ENCODE measurements at places on chromosomes 7 and 10.

GRCh38 chr7:106568680-106569499 lies 92.1 kb downstream of the CCDC71L start:
- DNase-seq: no peak

DNA sequence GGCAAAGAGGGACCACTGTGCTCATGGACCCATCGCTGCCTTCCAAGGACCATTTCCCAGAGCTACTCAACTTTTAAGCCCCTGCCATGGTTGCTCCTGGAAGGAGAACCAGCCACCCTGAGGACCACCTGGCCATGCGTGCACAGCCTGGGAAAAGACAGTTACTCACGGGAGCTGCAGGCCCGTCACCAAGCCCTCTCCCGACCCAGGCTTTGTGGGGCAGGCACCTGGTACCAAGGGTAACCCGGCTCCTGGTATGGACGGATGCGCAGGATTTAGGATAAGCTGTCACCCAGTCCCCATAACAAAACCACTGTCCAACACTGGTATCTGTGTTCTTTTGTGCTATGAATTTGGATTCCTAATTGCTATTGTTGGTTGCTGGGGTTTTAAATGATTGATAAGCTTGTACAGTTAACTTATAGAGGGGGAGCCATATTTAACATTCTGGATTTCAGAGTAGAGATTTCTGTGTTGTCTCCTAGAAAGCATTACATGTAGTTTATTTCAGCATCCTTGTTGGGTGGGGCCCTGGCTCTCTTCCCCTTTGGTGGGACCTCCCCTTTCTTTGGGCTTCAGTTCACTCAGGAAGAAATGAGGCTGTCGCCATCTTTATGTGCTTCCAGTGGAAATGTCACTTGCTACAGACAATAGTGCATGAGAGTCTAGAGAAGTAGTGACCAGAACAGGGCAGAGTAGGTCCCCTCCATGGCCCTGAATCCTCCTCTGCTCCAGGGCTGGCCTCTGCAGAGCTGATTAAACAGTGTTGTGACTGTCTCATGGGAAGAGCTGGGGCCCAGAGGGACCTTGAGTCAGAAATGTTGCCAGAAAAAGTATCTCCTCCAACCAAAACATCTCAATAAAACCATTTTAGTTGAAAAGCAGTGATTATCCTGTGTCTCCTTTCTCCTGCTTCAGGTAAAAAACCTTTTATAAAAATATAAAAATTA lies 19.4 kb downstream of the LAT2 start:
- no peak for DNase-seq

DNA sequence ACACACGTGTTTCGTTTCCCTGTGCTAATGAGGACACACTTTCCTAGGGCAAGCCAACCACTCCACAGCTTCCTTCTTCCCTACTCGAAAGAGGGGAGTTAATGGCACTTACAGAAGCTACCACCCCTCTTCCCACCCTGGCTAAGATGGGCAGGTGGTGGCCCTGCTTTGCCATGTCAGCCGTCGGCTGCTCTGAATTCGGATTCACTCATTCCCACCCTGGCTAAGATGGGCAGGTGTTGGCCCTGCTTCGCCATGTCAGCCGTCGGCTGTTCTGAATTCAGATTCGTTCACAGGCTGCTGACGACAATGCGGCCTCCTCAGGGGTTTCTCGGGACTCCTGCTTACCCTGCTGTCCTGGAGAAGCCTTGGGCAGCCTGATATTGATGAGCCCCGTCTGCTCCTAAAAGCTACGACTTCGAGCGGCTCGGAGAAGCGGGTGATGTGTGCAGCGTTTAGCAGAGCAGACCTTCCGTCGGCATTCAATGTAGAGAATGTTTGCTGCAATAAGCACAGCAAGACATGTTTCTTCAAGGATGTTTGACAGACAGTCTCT lies 56.2 kb upstream of the PPP2R2D start:
- no peak for DNase-seq

GRCh38 chr10:61791216-61791615 lies 110.3 kb upstream of the ARID5B start:
- DNase-seq: no peak

DNA sequence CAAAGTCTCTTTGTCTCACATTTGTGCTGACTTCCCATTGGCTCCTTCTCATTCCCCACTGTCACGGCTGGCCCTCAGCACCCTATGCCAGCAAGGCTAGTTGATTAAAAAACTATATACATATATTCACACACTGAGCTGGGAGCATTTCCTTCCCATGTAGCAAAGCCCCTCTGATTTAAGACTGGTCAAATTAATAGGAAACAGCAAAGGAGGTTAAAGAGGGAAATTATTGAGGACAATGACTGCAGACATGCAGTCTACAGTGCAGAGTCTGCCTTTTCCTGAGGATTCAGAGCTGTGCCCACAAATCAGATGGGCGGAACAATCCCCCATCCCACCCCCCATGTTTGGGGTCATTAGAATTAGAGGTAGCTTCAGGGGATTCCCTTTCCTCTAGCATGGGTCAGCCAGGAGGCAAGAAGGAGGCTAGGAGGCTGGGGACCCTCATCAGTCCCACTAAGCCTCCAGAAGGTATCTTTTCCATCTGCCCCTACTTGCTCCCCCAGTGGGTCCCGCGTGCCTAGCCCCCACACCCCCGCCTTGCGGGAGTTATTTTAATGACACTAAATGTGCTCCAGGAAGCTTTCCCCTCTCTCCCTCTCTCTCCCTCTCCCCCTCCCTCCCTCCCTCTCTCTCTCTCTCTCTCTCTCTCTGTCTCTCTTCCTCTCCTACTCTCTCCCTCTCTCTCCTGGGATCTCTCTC lies 9.8 kb upstream of the DLX6 start:
- no peak for DNase-seq

DNA sequence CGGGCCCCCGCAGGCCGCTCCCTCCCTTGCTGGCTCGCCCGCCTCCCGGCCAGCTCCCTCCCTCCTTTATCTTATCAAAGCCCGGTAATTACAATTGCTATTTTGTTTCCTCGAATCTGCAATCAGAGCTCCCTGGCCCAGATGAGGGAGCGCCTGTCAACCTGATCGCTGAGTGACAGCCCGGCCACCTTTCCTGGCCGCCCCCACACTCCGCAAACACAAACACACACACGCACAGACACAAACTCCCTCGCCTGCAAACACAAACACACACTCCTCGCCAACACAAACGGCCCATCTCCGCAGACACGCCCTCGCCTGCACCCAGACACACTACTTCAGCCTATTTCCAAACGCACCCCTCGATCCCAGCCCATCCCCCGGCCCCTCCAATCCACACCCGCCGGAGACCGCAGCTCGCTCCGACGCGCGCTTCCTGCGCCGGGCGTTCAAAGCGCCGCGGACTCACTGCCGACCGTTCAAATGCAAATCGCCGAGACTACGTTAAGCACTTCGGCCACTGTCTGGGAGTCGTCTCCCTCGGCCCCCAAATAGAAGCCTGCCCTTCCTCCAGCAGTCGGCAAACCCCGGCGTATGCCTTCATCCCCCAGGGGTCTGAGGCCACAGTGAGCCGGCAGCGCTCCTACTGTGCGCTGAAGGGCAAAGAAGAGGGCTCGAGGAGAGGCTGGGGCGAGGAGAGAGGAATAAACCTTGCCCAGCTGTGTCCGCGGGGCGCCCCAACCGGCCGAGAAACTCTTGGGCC lies 3.0 kb upstream of the FGF8 start:
- DNase-seq: no peak

- no peak for DNase-seq
Measured at GRCh38 chr10:84478151-84478550, 149.8 kb downstream of the CCSER2 start.

DNA sequence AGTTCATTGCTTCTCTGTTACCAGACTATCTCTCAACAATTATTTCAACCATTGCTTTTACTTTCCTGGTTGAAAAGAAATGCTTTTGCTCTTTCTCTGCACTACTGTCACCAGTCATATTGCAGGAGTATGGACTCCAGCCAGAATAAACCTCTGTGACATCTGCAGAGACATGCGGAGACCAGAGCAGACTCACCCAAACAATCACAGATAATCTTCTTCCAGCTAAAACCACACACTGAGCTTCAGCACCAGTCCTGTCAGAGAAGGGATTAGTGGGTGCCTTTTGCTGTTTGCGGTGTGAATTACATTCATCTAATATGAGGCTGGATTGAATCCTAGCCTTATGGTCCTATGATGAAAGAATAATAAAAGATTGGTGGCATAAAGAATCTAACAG lies 258.6 kb downstream of the CNTNAP2 start:
- no peak for DNase-seq

GRCh38 chr7:138838166-138838565 lies 40.2 kb upstream of the ATP6V0A4 start:
- DNase-seq: no peak

DNA sequence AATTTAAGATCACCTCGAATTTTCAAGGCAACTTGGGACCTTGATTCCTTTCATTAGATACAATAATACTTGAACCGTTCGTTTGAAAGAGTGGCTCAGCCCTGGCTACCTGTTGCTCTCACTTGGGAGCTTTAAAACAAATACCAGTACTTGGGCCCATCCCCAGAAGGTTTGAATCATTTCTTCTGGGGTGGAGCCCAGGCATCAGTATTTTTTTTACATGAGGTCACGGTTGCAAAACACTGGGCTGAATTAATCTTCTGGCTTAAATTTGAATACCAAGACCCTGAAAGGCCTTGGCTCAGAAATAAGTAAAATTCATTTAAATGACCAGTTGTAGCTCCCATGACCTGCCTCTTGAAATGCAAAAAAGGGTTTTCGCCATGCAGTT lies 214.9 kb downstream of the CREB5 start:
- no peak for DNase-seq

GRCh38 chr7:85342781-85343180 lies 155.9 kb upstream of the SEMA3D start:
- DNase-seq: no peak
